ENCODE measurements at places on chromosomes 1 and 21.

DNA sequence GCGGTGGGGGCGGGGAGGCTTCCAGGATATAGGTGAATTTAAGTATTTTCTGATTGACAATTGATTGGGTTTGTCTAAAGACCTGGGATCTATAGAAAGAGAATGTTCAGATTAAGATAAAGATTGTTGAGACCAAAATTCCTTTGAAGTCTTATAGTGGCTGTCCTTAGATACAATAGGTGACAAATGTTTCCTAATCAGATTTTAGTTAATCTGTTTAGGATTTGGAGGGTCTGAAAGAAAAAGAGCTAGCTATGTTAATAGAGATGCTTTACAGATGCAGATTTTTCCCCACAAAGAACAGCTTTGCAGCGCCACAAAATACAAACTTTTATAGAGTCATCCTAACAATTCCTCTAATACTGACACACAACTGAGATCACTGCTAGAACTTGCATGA lies 14.6 kb upstream of the EPRS1 start:
- no peak for DNase-seq

DNA sequence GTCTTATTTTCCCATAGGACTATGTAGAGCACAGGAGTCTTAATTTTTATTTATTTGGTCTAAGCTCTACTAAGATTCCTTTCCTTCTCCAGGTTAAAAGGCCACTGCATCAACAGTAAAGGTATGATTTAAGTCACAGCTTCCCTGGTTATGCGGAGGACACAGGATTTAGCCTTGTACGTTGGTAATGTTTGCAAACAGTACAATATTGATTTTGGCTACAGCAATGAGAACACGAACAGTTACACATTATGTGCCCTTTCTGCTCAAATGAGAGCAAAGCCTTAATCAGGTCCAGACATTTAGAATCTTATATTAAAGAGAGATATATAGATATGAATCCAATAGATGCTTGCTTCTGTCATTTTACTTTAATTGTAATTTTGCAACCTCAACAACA lies 264.0 kb downstream of the NUF2 start:
- DNase-seq: no peak

DNA sequence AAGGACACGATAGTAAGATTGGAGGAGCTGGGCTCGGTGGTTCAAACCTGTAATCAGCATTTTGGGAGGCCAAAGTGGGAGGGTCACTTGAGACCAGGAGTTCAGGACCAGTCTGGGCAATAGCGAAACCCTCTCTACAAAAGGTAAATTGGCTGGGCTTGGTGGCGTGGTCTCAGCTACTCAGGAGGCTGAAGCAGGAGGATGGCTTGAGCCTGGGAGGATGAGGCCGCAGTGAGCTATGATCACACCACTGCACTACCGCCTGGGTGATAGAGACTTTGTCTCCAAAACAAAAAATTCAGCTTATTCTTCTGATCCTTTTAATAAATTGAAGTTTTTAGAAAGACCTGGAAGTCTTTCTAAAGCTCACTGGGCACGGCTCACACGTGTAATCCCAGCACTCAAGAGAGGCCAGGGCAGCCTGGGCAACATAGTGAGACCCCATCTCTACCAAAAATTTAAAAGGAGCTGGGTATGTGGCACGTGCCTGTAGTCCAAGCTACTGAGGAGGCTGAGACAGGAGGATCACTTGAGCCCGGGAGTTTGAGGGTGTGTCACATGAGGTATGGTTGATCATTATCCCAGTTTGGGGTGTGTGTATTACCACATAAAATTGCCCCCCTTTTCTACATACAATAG lies 15.3 kb downstream of the MASP2 start:
- DNase-seq: no peak

GRCh38 chr1:147245586-147246021 lies 3.1 kb downstream of the CHD1L start:
- no peak for DNase-seq

DNA sequence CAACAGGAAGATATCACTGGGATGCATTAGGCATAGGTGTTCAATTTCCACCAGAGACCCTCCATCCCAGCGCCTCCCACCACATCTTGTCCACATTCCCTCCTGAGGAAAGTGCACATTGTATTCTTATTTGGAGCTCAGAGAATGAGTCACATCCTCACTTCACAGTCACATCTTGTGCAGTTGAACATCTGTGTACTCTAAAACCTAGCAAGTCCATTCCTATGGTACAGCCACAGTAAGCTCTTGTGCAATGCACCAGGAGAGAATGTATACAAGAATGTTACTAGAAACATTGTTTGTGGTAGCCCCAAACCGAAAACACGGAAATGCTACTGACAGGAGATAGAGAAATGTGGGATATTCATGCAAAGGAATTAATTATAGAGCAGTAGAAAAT lies 1.6 kb upstream of the KDF1 start:
- no peak for DNase-seq

GRCh38 chr1:75727571-75727970 lies 3.1 kb downstream of the ACADM start:
- DNase-seq: no peak

DNA sequence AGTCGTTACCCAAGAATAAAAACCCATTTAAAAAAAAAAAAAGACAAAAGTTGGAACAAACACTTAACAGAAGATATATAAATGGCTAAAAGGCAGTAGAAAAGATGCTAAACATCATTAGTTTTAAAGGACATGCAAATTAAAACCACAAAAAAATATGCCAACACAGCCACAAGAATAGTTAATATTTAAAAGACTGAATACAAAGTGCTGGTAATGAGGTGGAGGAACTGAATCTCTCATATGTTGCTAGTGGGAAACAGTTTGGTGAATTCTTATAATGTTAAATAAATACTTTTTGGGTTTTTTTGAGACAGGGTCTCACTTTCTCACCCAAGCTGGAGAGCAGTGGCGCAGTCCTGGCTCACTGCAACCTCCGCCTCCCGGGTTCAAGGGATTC lies 10.0 kb downstream of the LRRC40 start:
- no peak for DNase-seq

GRCh38 chr1:235545292-235545930 lies 41.2 kb upstream of the B3GALNT2 start:
- DNase-seq: no peak

GRCh38 chr1:12620488-12620865 lies 2.5 kb upstream of the DHRS3 start:
- no peak for DNase-seq

DNA sequence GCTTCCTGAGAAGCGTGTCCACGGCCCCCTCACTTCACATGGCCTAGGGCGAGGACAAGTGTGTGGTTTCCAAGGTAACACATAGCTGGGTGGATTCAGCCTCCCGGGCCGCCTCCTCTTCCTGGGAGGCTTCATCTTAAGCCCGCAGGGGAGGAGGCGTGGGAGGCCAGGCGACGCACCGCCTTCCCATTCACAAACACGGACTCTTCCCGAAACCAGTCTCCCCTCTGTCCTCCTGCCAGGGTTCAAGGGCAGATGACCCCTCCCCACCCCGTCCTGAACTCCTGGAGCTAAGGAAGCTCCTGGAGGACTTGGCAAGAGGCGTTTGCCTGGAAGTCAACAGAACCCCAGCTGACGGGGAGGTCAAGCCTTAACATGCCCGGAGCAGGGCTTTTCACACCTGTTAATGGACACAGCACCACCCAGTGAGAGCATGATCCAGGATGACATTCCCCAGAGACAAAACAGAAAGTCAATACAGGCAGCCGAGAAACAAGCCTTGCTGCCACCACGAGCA lies 56.7 kb downstream of the KCNN3 start:
- DNase-seq: no peak

GRCh38 chr1:176032040-176032645 lies 174.9 kb downstream of the COP1 start:
- DNase-seq: no peak

- DNase-seq: no peak
Measured at GRCh38 chr21:45465611-45466329, 60.8 kb downstream of the COL18A1 start.

DNA sequence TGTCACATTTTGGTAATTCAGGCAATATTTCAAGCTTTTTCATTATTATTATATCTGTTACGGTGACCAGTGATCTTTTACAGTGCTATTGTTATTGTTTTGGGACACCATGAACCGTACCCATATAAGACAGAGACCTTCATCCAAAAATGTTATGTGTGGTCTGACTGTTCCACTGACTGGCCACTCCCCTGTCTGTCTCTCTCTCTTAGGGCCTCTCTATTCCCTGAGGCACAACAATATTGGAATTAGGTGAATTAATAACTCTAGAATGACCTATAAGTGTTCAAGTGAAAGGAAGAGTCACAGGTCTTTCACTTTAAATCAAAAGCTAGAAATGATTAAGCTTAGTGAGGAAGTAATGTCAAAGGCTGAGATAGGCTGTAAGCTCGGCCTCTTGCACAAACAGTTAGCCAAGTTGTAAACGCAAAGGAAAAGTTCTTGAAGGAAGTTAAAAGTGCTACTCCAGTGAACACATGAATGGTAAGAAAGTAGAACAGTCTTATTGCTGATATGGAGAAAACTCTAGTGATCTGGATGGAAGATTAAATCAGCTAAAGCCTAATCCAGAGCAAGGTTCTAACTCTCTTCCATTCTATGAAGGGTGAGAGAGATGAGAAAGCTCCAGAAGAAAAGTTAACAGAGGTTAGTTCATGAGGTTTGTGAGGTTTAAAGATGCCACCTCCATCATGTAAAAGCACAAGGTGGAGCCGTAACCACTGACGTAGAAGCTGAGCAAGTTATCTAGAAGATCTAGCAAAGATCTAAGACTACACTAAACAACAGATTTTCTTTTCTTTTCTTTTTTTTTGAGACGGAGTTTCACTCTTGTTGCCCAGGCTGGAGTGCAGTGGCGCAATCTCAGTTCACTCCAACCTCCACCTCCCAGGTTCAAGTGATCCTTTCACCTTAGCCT lies 19.7 kb upstream of the DIPK1A start:
- DNase-seq: no peak

- no peak for DNase-seq
Measured at GRCh38 chr1:53362270-53362669, 34.4 kb upstream of the LRP8 start.

DNA sequence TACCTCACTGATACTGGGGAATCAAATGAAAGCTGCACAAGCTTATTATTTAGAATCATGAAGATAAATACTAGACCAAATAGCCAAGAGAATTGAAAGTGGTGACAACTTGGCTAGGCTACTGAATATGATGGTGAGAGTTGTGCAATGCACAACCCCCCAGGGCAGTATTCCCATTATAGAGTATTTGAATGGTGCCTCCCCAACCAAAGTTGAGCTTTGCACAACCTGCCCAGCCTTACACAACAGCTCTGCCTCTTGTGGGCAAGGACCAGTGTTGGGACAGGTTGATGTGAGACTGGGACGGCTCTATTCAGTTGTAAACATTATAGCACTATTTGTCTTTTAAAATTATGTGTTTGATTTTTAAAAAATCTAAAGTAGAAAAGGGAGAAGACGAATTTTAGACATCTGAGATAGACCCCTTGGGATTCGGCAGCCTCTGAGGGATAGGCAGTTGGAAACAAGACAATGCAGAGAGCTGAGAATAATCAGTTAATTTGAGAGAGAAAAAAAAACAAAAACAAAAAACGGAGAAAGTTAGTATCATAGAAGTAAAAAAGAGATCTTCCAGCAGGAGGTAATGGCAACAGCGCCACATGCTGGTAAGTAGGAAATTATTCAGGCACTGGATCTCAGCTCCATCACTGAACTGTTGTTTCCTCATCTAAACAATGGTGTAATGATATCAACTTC lies 91.0 kb upstream of the KCNA3 start:
- DNase-seq: peak; percentile 33

DNA sequence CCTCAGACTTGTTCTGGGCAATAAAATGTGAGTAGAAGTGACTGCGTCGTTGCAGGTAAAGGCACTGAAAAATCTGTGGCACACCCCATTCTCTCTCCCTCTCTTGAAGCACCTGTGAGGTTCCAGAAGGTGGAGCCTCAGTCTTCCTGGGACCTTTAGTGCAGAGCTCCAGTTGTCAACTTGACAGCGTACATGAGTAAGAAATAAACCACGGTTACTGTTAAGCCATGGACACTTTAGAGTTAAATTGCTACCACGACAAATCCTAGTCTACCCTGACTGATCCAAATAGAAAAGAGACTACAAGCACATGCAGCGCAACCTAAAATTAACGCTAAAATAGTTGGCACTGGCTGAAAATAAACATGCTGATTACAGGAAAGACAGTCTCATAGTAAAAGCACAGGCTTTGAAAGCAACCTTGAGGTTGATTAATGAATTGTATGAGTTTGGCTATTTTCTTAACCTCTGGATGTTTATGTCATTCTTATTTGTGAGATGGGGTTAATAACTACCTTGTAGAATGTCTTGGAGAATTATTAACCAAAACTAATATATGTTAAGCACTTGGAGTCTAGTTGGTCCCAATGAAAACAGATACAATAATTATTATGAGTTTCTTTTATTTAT lies 93.0 kb upstream of the PLPPR4 start:
- peak; percentile 4 for DNase-seq

GRCh38 chr1:4689271-4689935 lies 35.0 kb downstream of the AJAP1 start:
- no peak for DNase-seq

DNA sequence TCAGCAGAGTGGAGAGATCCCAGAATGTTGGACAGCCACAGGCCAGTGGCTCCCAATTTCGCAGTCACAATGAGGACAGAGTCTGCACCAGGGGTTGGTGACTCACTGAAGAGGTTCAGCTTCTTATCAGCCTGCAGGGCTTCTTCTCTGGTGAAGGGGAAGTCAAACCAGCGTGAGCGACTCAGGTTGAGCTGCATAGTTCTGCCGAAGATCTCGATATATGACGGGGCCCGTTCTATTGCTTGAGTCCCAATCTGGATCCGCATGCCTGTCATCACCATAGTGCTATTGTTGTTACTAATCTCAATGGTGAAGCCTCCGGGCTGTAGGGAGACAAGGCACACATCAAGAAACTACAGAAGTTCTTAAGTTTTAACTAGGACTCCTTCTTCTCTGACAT lies 58.5 kb downstream of the UBR4 start:
- DNase-seq: no peak

DNA sequence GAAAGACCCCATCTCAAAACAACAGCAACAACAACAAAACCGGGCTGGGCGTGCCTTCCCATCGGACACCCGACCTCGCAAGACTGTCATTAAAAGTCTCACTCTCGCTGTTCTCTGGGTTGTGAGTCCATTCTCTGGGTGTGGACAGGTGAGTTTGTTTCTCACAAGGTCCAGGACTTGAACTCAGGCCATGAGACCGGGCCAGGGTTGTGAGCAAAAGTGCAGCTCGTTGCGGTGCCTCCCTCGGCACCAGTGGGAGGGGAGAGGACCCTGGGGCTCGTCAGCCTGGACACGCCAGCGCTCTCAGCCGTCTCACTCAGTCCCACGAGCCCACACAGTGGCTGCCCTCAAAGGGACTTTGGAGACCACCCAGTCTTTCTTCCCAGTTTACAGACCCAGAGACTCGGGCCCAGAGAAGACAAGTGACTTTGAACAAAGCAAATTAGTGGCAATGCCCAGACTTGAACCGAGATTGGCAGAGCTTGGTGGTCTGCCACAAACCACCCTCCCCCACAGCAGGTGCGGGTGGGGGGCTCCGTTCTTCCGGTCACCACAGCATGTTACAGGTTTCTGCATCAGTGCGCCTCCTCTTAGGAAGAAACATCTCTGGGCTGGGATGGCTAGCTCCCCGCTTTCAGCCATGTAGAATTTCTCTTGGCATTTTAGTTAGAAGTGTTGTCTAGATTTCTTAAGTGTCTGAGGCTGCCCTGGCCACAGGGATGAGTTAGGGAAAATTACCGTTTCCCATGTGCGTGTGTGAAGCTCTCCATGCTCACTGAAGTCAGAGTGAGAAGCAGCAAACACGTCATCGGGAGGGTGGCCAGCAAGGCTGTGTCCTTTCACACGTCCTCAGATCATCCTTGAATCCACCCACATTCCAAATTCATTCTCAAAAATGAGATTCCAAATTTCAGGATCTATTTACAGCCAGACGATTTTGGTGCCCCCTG lies 28.3 kb downstream of the LRRC3 start:
- DNase-seq: no peak

GRCh38 chr21:14602382-14602958 lies 56.4 kb upstream of the SAMSN1 start:
- no peak for DNase-seq

All from LoVo (cell line).